Activated effector memory CD4-positive, alpha-beta T cell treated with anti-CD3 and anti-CD28 coated beads, Interleukin-2, amount 50 U/mL, for 16 hours (primary cell): ENCODE measurements at places on chromosomes 4 and X.

DNA sequence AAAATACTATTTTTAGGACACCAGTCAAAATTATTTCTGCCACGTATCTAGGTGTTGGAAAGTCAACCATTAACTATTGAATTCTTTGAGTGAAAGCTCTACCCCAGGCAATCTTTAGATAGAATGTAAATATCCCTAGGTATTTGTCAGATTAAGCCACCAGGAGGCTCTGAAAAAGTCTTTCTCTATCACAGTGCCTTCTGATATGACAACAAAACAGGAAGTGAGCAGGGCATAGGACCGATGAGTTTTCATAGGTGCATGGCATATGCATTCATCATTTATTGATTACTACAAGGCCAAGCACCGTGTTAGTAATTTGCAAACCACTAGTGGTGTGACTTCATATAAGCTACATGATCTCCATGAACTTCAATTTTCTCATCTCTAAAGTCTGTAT lies 333.6 kb upstream of the F9 start:
- no peak for DNase-seq

DNA sequence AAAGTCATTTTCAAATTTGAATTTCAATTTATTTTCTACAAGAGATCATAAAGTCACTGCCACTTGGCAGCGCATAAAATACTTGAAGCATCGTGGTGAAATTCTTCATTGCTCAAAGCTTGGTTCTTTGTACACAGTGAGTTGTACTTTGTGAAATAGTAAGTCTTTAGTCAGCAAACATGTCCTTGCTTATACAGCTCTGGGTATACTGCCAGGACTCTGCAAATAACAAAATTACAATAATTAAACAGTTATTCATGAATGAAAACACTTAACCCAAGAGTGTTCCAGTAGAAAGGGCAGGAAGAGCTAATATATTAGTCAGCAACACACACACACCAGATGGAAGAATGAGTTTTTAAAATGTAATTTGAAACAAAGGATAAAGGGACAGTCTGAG lies 1300.9 kb upstream of the DIAPH2 start:
- no peak for DNase-seq

- DNase-seq, result no peak
Observed at GRCh38 chr4:3375688-3376087, 66.1 kb upstream of the HGFAC start.

DNA sequence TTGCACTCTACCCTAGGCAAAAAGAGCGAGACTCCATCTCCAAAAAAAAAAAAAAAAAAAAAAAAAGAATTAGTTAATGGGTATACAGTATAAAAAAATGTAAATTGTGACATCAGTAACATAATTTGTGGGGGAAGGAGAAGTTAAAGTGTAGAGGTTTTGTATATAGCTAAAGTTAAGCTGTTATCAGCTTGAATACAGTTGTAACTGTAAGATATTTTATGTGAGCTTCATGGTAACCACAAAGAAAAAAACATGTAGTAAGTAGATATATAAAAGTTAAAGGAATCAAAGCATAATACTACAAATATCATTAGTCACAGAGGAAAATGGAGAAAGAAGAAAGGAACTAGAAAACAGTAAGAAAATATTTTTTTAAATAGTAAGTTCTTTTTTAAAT lies 53.2 kb upstream of the EPGN start:
- DNase-seq, result no peak

DNA sequence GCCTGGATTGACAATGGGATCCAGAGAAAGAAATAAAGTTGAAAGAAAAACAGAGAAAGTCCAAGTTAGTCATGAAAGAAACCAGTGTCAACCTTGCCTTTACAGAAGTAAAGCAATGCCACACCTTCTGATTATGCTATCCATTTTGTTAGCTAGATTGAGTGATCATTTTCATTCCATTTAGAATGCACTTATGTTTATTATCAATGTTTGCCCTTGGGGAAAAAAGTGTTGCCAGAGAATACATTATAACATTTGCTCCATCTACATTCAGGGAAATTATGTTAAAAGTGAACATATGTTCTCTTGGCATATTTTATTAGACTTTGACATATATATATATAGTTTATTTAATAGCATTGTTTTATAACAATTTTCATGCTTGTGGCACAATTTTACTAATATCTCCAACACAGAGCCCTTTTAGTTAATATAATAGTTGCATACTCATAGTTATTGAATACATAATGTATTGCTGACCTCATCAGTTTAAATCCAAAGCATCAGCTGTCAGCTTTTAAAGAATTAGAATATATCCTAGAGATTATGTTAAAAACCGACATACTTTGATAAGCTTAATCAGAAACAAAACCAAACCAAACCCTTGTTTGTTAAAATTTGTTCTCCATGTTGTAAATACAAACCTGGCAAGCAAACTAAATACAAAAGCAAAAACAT lies 134.2 kb downstream of the SORBS2 start:
- no peak for DNase-seq

- no peak for DNase-seq
Observed at GRCh38 chr4:32435308-32435707, 1715.1 kb downstream of the PCDH7 start.

GRCh38 chr4:1602655-1603412 lies 81.3 kb downstream of the FAM53A start:
- peak; percentile 53 for DNase-seq

- DNase-seq, result no peak
Observed at GRCh38 chrX:153876112-153876491, 9.9 kb downstream of the L1CAM start.

DNA sequence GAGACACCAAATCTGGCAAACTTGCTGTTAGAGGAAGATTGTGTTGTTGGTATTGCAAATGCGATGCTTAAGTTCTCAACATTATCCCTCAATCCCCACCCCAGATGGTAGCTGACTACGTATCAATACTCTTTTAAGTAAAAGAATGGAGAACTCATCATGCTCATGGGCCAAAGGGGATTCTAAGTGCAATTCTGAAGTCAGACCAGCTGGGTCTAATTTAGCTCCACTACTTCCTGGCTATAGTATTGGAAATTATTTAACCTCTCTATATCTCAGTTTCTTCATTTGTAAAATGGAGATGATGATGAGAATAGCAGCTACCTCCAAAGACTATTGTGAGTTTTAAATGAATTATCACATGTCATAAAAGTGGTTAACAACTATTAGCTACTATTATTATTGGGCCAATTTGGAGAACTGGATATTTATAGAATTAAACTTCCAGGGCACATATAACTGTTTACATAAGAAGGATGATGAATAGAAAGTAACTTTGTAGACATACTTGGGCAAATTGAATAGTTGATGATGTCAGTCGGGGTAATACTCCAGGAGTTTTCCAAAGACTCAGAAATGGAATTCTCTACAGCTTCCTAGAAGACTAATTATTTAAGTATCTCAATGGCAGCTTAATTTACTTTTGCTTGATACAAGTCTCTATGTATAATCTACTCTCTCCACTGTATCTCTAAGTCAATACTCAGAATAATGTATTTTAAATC lies 5.0 kb upstream of the SLAIN2 start:
- no peak for DNase-seq

GRCh38 chr4:24070117-24070516 lies 180.3 kb upstream of the PPARGC1A start:
- DNase-seq, result no peak

- no peak for DNase-seq
Observed at GRCh38 chr4:109065006-109065405, 237.5 kb downstream of the COL25A1 start.

GRCh38 chrX:68841251-68842049 lies 12.6 kb downstream of the EFNB1 start:
- no peak for DNase-seq

DNA sequence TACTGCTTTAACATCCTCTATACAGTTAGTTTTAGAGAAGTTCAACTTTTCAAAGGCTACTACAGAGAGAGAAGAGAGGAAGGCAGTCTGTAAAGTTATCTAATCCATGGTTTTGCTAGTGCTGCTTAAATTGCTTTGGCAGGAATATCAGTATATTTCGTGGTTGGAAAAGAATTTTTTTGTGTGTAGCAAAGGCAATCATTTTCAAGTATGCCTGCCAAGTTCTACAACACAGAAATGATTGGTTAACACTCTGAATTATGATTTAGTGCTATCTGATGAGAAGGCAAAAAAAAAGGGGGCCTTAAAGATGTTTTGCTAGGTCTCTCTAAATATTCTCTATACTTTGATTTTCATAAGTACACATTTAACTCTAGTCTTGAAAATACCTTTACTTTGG lies 133.1 kb downstream of the JADE1 start:
- DNase-seq, result no peak

GRCh38 chrX:97026406-97026805 lies 142.7 kb downstream of the RPA4 start:
- DNase-seq, result no peak

- no peak for DNase-seq
Observed at GRCh38 chrX:74370487-74370886, 50.8 kb upstream of the SLC16A2 start.

DNA sequence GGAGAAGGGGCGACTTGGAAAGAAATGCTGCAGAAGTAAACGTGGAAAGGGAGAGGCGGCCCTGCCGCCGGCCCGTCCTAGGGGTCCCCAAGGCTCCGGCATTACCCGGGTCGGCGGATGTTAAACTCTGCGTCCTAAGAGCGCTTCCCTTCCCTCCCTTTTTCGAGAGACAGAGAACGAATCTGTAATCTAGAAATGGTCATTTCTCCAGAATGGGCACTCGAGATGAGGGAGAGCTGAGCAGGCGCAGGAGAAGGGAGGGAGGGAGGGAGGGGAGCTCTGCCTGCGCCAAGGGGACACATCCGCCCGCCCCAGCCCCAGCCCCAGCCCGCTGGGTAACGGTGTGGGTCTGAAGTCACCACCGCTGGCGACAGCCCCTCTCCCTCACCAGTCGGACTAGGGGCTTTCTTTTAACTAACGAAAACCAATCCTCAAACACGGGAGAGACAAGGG lies 1.7 kb downstream of the HCFC1 start:
- DNase-seq, result peak; percentile 71

DNA sequence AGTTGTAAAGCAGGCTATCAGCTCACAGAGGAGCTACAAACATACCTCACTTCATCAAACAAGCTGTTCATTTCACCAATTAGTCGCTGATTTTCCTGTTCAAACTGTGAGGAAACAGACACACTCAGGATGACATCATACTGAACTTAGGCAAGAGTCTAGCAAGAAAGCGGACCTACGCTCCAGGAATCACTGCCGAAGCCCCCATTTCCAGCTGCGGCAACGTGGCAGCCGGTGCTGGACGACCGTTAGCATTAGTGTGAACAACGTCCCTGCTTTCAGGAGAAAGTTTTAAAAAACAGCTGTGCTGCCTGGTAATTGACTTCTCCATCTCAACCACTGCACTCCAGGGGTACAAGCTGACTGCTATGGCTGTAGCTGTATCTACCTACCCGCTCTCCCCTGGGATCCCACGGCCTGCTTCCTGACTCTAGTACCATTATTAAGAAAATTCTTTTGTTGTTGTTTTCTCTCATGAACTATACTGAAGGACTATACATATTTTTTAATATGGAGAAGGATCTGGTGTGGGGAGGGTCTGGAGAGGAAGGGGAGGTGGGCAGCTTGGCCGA lies 38.3 kb downstream of the NSG1 start:
- DNase-seq, result no peak

DNA sequence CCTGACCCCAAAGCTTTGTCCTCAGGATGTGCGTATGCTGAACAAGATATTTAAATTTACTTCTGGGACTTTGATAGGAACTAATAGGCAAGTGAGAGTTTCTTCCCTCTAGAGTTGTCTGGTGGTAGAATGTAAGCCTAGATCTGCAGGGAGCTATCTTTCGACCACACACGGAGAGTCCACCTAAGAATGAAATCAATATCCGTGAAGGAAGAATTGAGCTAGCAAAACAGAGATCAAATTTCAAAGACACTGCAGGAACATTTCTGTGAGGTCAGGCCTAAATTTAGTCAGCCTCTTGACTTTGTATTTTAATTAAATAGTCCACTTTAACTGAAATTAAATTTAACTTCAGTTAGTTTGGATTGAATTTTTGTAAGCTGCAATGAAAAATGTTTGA lies 871.3 kb downstream of the RAB28 start:
- DNase-seq, result no peak

GRCh38 chrX:68936126-68936525 lies 107.3 kb downstream of the EFNB1 start:
- DNase-seq, result no peak

GRCh38 chr4:71107726-71108125 lies 114.3 kb downstream of the DCK start:
- no peak for DNase-seq

DNA sequence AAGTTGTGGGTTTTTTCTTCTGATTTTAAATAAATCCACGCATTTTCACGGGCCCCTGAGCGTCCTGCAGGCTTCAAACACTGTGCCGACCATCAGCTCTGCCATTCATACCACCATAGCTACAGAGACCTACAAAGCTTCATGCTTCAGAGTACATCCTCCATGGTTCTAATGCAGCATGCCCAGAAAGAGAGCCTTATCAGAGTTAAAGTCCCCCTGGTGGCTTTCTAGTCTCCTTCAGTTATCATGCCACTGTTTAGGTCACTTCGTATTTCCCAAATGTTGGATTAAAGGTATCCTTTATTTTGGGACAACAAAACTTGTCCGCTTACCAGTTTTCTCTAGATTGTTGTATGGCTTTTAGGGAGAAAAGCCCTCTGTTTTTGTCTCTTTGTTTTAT lies 66.7 kb upstream of the VCX2 start:
- DNase-seq, result no peak

DNA sequence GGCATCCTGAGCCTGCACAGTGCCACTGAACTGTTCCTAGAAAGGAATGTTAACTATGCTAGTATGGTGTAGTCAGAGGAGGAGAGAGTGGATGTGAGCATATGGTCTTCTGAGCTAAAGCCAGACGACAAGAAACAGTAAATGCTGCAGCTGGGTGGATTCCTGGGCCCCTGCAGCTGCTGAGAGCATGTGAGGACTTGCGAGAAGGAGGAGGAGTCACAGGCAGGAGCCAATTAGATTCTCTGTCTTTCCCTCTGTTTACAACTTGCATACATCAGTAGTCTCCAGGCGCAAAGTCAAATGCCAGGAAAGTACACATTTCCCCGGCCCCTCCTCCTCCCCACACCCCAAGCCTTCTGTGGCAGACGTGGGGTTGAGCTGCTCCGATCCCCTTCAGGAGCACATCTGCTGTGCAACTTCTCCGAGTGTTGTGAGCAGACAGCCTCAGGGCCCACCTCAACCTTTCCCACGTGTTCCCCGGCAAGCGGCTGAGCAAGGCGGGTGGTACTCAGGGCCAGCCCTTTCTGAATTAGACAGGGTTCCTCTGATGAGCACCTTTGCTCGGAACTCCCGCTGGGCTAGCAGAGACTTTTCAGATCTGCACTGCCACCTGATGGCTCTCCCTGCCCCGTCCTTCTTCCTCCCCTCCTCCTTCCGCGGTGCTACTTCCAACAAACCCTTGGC lies 108.7 kb upstream of the ATP6AP2 start:
- peak; percentile 63 for DNase-seq

DNA sequence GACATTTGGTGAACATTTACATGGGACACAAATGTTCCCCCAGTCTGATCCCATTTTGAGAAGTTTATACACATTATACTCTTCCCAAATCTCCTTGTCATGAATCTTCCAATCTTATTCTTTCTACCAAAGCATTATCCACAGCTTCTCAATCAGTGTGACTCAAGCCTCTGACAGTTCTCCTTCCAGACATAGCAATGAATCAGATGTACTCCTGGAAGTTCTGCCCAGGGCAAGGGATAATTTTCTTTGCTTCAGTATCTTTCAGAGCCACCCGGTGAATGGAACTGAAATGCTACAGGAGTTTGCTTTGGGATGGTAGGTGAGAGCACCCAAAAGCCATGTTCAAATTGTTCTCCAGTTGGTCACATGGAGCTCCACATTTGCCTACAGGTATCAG lies 145.5 kb downstream of the ANXA5 start:
- no peak for DNase-seq

GRCh38 chr4:162485486-162485885 lies 321.7 kb upstream of the FSTL5 start:
- no peak for DNase-seq
